Stimulated activated CD4-positive, alpha-beta T cell treated with anti-CD3 and anti-CD28 coated beads, Interleukin-4, amount 100 ng/mL, for 1 hour (primary cell): ENCODE measurements at places on chromosomes 12 and 14.

- no peak for DNase-seq
Measured at GRCh38 chr12:104056419-104056972, 6.5 kb upstream of the GLT8D2 start.

DNA sequence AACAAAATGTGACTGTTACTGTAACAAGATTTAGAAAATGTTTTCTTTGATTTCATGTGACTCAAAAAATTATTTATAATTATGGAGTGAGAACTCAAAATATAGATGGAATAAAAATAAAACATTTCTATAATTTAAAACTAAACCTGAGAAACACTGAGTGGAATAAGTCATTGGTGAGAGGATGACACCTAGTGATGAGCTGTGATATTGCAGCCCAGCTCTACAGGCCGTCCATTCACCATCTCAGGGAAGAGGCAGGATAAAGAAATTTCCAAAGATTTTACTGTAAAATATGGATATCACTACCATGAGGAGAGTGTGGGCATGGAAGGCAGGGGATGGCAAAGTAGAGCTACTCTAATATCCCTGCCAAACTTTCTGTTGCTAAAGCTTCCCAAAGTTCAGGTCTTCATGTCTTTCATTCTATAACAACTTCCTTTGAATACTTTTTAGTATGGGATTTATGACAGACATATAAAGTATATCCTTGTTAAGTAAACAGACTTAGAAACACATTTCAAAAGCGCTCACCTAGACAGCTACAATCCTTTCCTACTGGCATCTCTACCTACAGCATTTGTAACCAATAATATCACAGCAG, 308.0 kb downstream of the ITPR2 start:
- DNase-seq = no peak

DNA sequence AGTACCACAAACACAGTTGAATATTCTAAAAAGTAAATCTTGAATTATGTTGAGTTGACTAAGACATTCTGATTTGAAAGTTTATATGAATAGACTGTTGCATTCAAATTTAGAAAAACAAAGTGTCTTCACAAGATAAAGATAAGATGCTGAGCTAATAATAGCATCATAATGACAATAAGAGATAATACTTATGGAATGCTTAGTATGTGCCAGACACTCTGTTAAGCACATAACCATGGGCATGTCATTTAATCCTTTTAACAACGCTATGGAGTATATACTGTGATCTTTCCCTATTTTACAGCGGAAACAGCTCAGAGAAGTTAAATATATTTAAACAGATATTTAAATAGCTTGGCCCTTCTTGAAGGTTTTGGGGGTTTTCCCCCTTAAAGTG, 163.4 kb downstream of the SRGAP1 start:
- DNase-seq = no peak

DNA sequence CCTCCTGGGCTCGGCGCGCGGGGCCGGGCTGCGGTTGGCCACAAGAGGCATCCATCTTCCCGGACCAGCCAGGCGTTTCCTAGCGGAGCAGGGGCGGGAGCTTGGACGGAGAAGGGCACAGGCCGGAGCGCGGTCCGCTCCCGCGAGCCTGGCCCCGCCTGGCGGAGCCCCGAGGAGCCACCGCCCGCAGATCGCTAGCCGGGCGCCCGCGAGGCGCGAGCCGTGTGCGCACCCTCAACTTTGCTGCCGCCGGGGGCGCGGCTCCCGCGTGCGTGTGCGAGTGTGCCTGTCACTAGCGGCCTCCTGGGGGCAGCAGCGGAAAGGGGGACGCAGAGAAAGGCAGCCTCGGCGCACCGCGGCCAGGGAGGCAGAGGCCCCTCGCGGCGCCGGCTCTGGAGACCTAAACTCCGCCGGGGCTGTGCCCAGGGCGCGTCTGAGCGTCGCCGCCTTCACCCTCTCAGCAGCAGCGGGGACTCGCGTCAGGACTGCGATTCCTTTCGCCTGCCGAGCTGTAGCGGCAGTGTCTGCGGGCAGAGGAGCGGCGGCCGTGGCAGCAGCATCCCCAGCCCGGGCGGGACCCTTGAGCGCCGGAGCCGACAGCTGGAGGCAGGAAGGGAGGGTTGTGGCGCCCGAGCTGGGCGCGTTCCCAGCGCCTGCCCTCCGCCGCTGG, 644 bp upstream of the SRGAP1 start:
- DNase-seq = peak; percentile 81

- no peak for DNase-seq
Measured at GRCh38 chr12:49027846-49028555, 9.4 kb upstream of the PRKAG1 start.

- DNase-seq = no peak
Measured at GRCh38 chr12:78407722-78408121, 456.9 kb upstream of the SYT1 start.

DNA sequence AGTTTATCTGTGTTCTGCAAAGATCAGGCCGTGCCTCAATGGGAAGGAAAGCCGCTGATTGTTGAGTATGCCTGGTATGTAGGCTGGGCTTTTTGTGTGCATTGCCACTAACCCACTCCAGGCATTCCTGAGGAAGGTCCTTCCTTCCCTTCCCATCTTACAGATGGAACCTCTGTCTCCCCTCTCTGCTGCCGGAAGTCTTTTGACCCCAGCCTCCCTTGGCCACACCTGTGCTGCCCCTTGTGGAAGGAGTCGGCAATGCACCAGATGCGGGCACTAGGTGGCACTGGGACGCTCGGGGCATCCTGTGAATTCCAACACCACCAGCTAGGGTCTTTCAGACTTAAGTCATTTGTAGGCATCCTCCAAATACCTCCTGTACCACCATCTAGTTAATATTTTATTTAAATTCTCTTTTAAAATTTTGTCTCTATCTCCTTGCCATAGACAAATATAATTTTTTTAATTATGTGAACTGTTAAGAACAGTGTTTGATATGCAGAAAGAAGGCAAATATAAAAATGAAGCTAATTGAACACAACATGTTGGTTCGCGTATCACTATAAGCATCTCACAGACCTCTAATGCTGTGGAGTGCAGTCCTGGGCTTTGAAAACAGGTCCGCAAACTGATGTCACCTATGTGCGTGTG, 99.6 kb downstream of the RIN3 start:
- peak; percentile 77 for DNase-seq

GRCh38 chr12:31783556-31783955, 54.7 kb upstream of the AMN1 start:
- DNase-seq = no peak

DNA sequence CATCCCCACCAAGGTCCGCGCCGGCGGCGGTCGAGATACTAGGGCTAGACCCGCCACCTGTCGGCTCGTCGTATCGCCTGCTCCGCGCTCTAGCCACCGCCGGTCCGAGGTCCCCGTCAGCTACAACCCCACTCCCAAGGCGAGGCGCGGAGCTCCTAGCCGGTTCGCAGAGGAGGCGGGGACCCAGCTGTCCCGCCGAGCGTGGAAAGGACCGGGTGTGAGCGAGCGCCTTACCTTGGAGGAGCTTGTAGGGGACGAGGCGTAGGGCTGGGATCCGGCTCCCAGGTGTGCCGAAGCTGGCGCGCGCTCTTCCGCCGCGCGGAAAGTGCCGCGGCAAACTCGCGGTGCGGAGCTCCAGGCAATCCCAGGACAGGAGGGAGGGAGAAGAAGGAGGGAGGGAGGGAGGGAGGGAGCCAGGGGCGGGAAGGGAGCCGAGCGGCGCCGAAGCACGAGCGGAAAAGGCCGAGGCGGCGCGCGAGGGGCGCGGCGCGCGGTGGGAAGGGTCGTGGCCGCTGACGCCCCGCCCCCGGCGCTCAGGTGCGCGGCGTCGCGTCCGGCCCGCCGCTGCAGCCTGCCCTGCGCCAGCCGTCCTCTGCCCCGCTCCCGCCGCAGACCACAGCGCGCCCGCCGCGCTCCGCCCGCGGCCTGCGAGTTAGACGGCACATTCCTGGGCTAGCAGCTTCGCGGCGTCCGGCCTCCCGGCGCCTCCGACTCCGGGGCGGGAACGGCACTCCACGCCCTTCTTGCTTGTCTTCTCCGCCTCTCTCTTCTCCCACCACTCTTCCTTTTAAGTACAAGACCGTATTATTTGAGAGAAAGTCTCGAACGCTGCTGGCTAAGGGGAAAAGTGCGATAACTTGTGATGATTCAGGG, at the start of gene PAWR:
PAWR (minus strand) TSS at position 327 of the 873 bp plus-strand sequence. CDS start 720 bp downstream, outside the sequence.
- DNase-seq = peak; percentile 20

GRCh38 chr14:43934102-43934501, 573.0 kb downstream of the FSCB start:
- no peak for DNase-seq

DNA sequence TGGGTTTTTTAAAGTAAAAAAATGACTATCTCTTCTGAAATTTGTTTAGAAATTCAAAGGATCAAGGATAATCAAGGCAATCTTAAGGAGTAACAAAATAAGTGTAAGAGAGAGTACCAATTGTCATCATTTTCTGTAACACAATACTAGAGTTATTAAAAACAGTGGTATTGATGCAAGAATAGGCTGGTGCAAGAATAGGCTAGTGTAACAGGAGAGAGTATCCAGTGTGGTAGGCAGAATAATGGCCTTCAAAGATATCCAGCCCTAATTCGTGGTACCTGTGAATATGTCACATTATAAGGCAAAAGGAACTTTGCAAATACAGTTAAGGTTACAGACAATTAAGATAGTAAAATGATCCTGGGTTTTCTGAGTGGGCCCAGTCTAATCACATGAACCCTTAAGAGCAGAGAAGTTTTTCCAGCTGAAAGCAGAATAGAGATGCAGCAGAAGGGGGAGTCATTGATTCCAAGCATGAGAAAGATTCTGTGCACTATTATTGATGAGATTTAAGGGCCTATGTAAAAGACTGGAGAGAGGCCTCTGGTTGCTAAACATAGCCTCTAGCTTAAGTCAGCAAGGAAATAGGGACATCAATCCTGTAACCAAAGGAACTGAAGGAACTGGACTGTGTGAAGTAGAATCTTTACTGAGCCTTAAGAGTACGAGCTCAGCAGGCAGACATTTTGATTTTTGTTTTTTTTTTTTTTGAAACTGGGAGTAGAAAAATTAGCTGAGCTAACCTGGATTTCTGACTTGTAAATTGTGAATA, 134.1 kb downstream of the GPHN start:
- DNase-seq = no peak

DNA sequence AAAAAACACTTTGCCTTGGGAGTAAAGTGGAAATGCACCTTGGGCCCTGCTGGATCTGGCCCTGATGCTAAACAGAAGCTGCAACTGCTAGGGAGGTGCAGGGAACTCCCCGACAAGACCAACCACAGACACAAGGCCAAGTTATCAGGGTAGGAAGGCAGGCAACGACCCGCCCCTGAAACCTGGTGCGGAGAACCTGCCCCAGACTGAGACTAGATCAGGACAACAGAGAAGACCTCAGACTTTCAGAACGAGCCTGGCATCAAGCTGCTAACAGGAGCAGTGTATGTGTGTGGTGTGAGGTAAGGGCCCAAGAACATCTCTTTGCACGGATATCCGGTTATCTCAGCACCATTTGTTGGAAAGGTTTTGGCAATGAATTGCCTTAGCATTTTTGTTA, 233.7 kb upstream of the RTL1 start:
- no peak for DNase-seq

DNA sequence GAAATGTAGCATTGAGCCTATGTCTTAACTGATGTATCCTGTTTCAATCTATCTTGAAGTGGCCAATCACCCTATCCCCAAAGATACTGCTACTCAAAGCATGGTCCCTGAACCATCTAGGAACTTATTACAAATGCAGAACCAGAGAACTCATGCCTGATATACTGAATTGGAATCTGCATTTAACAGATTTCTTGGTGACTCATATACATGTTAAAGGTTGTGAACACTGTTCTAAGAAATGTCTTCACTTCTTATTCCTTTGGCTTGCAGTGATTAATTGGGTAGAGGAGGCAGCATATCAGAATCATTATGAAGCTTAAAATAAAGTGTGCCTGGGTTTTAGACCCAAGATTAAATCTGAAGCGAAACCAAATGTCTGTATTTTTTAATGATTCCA, 795.6 kb downstream of the DIO2 start:
- no peak for DNase-seq

- DNase-seq = peak; percentile 56
Measured at GRCh38 chr14:23352506-23353432, at the start of gene SLC22A17. Gene SLC22A17 (minus strand): TSS chr14:23352887.

GRCh38 chr12:13061377-13061776, 17.2 kb downstream of the FAM234B start:
- no peak for DNase-seq

GRCh38 chr12:106051853-106052531, 86.8 kb downstream of the NUAK1 start:
- no peak for DNase-seq
